ENCODE measurements at places on chromosomes 5 and 9. TPM values are rescaled to one million over a fixed set of nuclear protein-coding genes. Genes with fewer than 3 reads are reported as not detected.

The MYMK gene
- not detected for total RNA-seq

The CSF2 gene
- 0.36 TPM for total RNA-seq

The SLC45A2 gene
- not detected for total RNA-seq

The CLIC3 gene
- total RNA-seq, result 3.7 TPM

The INSYN2B gene
- total RNA-seq, result 0.63 TPM

The CCL21 gene
- not detected for total RNA-seq

The WDR38 gene
- total RNA-seq, result not detected

The POLR3G gene
- 14.7 TPM for total RNA-seq

The ANKRD31 gene
- 0.06 TPM for total RNA-seq

The SPATA31C1 gene
- total RNA-seq, result not detected

The STK32A gene
- 0.23 TPM for total RNA-seq

The STPG3 gene
- total RNA-seq, result not detected

The SELENOP gene
- total RNA-seq, result 0.61 TPM

The HRH2 gene
- total RNA-seq, result 0.46 TPM

The C9 gene
- not detected for total RNA-seq

The LEAP2 gene
- total RNA-seq, result 1.0 TPM

The RFESD gene
- total RNA-seq, result 2.5 TPM

The FAM169A gene
- 3.1 TPM for total RNA-seq

The ORM2 gene
- not detected for total RNA-seq

The SPINK13 gene
- not detected for total RNA-seq

The TAF11L2 gene
- total RNA-seq, result not detected

The ANGPTL2 gene
- not detected for total RNA-seq

The ZNF366 gene
- total RNA-seq, result not detected

The KCNV2 gene
- total RNA-seq, result not detected

The FAM221B gene
- total RNA-seq, result not detected

The TMEM215 gene
- total RNA-seq, result not detected

The ARHGEF28 gene
- total RNA-seq, result 13.3 TPM

The ASPN gene
- total RNA-seq, result not detected

The MYOZ3 gene
- total RNA-seq, result not detected

The SH2D3C gene
- not detected for total RNA-seq

The SPAAR gene
- total RNA-seq, result not detected

The CCNO gene
- 7.5 TPM for total RNA-seq

The PCDHA1 gene
- 0.48 TPM for total RNA-seq

The LOX gene
- 0.76 TPM for total RNA-seq

The CMBL gene
- 22.2 TPM for total RNA-seq

The COL27A1 gene
- 7.0 TPM for total RNA-seq

The ARID3C gene
- not detected for total RNA-seq

The CAVIN4 gene
- 0.38 TPM for total RNA-seq

The SPACA9 gene
- total RNA-seq, result 4.3 TPM

The CCL27 gene
- not detected for total RNA-seq
